ENCODE measurements at places on chromosomes 13 and 19.

DNA sequence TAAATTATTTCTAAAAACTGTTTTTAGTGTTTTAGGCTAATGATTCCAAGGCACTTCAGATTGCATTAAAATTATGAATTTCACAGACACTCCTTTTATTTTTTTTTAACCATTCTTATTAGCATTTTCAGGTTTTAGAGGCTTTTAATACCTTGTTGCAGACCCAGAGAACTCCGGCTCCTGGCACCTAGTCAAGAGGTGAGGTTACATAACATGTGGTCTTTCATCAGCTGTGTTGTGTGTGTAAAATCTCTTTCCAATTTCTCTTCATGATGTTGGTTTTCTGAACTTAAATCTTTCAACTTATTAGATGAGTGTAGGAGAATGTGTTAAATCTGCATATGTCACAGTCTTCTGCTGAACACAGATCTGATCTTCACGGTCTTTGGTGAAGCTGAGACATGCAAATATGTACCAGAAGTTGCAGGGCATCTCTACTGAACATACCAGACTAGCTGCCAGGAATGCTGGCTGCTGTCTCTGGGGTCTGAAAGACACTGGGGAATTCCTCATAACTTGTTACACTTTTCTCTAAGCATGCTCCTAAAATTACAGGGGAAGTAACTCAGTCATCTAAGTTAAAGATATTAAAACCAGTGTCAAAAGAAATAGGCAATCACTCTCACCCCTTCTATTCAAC is 1165.3 kb downstream of the EFNB2 start:
- no peak for DNase-seq

DNA sequence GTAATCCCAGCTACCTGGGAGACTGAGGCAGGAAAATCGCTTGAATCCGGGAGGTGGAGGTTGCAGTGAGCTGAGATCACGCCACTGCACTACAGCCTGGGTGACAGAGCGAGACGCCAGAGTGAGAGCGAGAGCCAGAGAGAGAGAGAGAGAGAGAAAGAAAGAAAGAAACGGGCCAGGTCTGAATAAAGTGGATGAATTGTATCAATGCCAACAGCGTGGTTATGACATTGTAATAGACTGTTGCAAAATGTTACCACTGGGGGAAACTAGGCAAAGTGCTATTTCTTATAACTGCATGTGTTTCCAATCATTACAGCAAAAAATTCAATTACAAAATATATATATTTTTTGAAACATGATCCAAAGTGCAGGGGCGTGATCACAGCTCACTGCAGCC is 11.8 kb upstream of the BTBD2 start:
- no peak for DNase-seq

DNA sequence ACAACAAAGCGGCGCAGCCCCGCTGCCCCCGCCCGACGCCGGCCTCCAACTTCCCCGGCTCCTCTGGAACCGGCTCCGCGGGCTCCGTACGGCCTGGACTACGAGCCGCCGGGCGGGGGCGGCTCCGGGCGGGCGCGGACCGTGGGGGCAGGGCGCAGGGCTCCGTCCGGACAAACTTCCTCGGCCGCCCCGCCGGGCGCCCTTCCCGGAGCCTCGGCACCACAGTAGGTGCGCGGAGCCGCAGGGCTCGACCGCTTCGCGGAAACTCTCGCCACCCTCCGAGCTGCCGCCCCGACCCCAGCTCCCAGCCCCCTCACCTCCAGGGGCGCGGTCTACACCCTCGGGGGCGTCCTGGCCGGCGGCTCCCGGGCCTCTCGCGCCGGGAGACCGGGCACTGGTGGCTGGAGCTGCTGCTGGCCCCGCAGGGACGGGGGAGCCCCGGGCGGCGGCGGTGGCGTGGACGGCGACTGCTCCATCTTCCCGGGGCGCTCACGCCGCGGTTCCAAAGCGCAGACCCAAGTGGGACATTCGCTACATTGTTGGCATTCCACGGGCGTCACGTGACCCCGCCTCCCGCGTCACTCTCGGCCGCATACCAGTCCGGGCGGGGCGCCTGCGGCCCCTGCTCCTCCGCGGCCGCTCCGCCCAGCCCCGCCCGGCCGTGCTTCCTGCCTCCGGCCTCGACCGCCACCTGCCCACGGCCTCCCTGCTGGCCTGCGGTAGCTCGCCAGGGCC is at the start of gene LATS2:
TSS of gene LATS2 (minus strand) at position 558 of the 735 bp plus-strand sequence. CDS start 15,560 bp downstream, outside the sequence.
- peak; percentile 63 for DNase-seq

- no peak for DNase-seq
These were observed 1.2 kb downstream of the ALKBH7 start for GRCh38 chr19:6373813-6374108.

GRCh38 chr19:49017041-49017665 is at the start of gene LHB:
TSS of gene LHB (minus strand) at chr19:49017091. CDS start at chr19:49017081, 10 bp downstream.
- no peak for DNase-seq

GRCh38 chr19:51292971-51293370 is 18.5 kb upstream of the IGLON5 start:
- no peak for DNase-seq

- DNase-seq, result no peak
These were observed 6.4 kb downstream of the ZNF551 start for GRCh38 chr19:57688011-57688763.

- DNase-seq, result no peak
These were observed 223.4 kb upstream of the HTR2A start for GRCh38 chr13:47120282-47120681.

DNA sequence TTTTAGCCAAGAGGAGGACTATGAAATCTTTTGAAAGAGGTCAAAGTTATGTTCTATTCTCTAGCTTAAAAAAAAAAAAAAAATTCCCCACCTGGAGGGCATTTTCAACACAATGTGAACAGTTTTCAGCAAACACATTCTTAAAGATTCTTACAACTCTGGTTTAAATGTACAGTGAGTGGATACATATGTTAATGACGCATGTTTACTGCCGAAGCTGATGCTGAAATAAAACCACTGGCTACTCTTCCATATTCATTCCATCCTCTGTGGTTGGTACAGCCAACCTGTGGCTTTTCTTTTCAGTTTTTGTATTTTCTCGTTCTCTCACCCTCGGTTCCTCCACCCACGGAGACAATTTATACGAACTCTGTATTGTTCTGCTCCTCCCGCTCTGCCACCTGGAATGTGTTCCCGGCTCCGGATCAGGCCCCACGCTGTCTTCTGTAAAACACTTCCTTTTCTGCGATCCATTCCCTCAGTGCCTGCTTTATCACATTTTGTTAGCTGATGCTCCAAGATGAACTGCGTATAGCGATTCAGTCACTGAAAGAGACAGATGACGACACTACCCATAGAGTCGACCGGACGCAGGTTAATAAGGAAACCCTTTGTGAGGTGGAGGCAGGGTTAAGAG is 466.4 kb upstream of the ARGLU1 start:
- no peak for DNase-seq

DNA sequence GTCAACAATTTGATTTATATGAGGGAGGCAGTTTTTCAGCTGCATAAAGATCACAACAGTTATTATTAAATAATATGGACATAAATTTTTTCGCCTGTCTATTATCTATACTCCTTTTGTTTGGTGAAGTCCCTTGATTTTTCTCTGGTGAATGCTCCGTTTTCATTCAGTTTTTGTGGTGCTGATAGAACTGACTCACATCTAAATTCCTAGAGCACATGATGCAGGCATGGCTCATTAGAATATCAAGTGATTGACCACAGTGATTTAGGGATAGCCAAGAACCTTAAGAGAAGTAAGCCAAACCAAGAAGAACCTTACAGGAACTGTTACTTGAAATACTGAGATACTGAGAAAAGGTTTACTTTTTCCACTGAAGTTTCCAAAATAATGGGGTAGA is 208.9 kb downstream of the PRR20E start:
- DNase-seq, result no peak

DNA sequence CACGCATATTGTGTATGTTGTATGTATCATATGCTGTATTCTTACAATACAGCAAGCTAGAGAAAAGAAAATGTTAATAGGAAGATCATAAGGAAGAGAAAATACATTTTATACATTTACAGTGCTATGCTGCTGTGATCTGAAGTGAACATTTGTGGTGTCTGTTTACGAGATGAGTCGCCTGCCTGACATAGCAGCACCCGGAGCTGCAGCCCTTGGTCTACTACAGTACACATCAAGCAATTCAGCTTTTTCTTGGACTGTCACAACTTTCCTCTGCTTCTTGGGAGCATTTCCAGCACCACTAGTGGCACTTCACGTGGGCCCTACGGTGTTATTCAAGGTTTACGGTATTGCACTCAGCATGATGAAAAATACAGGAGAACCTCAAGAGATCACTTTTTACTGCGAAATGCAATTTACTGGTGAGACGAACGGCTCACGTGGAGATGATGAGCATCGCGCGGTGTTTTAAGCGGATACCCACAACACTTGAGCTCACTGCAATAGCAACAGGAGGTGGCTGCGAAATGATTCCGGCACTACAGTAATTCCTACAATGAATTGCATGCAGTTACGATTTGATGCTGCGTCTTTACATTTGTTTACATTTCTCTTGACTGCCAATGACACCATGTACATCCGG is 308.4 kb downstream of the FGF9 start:
- DNase-seq, result no peak

- no peak for DNase-seq
These were observed 40.7 kb upstream of the N4BP2L1 start for GRCh38 chr13:32468502-32469142.

- no peak for DNase-seq
These were observed 340.3 kb downstream of the OLFM4 start for GRCh38 chr13:53368948-53369347.

DNA sequence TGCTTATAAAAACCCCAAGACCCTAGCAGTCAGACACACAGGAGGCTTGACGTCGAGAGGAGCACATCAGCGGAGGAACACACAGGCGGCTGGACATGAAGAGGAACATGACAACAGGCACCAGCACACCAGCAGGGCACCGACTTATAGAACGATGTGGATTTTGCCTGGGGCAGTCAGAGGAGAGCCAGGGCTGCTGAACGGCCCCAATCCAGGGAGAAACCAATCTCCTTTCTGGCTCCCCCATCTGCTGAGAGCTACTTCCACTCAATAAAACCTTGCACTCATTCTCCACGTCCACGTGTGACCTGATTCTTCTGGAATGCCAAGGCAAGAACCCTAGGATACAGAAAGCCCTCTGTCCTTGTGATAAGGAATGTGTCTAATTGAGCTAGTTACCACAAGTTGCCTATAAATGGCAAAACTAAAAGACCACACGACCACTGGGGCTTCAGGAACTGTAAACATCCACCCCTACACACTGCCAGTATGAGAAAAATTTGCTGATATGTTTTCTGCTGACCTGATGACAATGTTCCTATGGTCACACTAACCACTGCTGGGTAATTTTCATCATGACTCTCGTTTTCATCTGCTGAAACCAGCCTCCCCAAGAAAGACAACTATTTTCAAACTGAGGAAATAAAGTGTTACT is 35.8 kb upstream of the CEACAM21 start:
- no peak for DNase-seq
